ENCODE measurements at places on chromosomes 11 and 22.

DNA sequence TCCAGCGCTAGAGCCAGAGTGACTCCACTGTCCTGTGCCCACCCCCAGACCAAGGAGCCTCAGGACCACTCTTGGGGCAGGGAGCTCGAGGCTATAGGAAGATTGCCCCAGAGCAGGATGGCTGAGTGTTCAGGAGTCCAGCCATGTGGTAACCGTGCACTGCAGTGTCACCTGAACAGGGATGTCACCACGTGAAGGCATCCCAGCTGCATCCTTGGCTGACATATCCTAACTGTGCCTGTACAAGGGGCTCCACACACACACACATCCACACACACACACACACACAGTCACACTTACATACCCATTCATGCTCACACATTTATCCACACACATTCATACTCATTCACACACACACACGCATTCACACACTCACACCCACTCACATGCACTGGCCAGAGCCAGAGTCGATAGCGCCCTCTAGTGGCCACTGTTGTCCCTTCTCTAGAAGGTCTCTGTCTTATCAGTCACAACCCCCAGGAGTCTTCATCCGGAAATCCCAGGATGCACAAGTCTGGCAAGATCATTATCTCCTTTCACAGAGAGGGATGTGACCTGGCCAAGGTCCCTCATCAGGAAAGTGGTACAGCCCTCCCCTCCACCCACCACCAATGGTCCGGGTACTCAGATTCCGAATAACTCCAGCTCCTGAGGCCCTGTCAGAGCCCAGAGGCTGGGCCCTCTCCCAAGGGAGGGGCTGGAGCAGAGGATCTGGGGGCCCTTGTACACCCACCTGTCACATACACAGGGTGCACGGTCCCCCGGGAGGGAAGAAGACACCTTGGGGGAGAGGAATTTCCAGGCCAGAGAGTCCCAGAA, 55.1 kb downstream of the IGLL5 start:
- no peak for DNase-seq

GRCh38 chr11:32446227-32446626, 10.9 kb upstream of the WT1 start:
- DNase-seq, result no peak

DNA sequence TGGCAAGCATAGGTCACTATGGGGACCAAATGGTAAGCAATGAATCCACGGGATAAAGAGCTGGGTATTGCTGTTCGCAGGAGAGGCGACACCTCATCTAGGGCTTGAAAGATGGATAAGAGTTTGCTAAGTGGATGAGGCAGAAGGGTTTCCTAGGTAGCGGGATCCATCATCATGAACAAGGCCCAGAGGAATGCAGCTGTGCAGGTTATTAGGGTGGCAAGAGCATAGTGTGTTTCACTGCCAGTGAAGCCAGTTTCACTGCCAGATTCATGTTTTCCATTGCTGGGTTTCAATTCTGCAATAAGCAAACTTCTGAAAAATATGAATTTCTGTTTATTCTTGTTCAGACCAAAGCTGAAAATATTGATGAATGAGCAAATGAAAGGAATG, 27.2 kb downstream of the WEE1 start:
- DNase-seq, result no peak

DNA sequence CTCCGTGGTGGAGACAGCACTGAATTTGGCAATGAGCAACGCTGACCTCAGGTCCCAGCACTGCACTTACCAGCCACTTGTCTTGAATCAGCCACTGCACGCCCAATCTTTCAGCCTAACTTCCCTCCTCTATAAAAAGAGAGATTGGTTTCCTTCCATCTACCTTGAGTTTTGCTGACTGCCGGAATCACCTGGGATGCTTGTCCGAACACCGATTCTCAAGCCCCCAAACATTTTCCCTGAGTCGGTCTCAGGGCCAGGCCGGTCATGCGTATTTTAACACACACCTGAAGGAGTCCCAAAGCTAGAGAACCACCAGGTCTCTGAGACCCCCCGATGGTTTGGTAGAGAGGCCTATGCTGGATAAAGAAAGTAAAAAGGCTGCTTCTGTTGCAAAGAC, 131.5 kb downstream of the SPATA19 start:
- no peak for DNase-seq

DNA sequence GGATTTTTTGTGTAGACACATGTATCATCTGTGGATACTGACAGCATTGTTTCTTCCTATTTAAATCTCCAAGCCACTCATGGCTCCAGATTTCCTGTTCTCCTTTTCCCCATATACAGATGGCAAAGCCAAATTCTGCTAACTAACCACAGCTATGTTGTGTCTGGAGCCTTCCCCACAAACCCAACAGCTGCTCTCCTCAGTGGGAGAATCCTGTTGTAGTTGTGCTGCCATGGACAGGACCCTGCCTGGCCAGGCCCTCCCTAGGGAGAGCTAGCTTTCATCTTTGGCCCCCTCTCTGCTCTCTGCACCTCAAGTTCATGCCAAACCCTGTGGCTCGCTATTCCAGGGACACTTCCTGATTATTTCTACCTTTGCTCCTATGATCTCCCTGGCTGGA, 106.4 kb upstream of the CCDC90B start:
- no peak for DNase-seq

- DNase-seq, result no peak
Observed at GRCh38 chr22:36081023-36081431, 52.4 kb upstream of the RBFOX2 start.

GRCh38 chr11:32087597-32087996, 3.3 kb upstream of the RCN1 start:
- DNase-seq, result no peak

GRCh38 chr11:67020949-67021348, 2.0 kb upstream of the SYT12 start:
- DNase-seq, result no peak

GRCh38 chr11:70456921-70457532, 58.7 kb downstream of the CTTN start:
- DNase-seq, result no peak

GRCh38 chr11:77083566-77084245, 16.9 kb downstream of the CAPN5 start:
- no peak for DNase-seq

All from anterior cingulate cortex (tissue), 58 donors.